ENCODE measurements at places on chromosomes 13 and 19.
A peak's percentile ranks its signal among the peaks of the same experiment; 100 is the strongest.

GRCh38 chr19:53333463-53334449, at the start of gene ZNF845:
Gene ZNF845 (plus strand): TSS chr19:53333749. CDS start chr19:53341308, 7,559 bp downstream.
- peak; percentile 89 for DNase-seq

DNA sequence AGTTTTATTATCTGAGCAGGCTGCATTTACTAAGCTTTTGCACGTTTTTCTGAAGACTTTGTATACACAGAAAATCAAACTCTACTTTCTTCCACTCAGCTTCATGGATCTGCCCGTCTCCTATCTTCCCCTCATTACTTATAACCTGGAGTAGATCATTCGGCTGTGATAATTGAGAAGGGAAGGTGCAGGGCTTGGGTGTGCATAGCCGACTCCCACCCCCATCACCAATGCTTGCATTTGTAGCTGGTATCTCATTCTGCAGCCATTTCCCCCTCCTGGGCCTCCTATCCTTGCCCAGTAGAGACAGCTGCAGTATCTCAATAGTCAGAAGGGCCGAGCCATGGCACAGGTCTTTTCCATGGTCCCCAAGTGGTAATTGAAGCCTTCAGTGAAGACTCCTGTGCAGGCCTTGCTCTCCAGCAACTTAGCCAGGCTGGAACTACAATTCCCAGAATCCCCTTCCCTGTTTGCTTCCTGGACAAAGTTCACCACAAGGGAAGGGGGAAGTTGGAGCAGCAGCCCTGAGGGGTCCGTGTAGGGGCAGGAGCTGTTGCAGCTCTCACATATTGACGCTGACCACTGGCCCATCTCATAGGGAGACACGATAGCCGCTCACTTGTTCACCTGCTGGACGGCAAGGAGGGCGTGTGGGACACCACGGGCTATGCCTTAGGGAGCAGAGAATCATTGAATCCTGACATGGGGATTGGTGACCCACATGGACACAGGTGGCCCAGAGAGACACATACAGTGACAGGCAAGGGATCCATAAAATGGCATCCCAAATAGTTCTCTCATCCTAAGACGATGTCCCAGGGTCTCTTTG, 2.1 kb upstream of the SIGLEC8 start:
- DNase-seq, result no peak

- no peak for DNase-seq
Observed at GRCh38 chr13:71864094-71864985, 2.7 kb downstream of the DACH1 start.

DNA sequence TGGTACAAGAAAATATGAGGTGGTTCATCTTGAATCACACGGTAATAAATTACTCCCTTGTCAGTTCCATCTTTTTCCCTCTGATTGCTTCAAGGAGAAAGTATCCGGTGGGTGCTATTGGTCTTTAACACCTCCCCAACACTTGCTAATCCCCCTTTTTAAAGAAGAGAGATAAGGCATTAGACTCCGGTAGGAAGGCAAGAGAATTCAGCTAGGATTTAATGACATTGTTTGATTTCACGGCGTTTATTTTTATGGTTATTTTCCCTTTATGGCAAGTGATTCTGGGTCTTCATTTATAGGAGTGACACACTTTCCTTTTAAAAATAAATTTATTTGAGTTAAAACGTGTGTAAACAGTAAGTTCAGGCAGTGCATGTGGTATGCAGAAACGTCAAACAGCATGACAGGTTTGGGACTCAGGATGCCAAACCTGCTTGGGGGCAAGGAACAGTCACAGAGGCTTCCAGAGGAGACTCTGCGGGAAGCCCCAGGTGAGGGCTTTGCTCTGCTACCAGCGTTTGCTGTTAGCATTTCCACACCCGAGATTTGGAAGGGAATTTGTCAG, 36.5 kb downstream of the TSHZ3 start:
- DNase-seq, result no peak

GRCh38 chr13:97339988-97340749, 93.8 kb upstream of the RAP2A start:
- no peak for DNase-seq

- DNase-seq, result no peak
Observed at GRCh38 chr19:7515645-7516151, at the start of gene ZNF358. Gene ZNF358 (plus strand): TSS chr19:7516103. CDS start chr19:7519243, 3,140 bp downstream.

GRCh38 chr13:38044067-38044466, 174.5 kb upstream of the TRPC4 start:
- DNase-seq, result no peak

GRCh38 chr19:38389101-38389925, 816 bp downstream of the SPRED3 start:
- peak; percentile 85 for DNase-seq

GRCh38 chr19:22935151-22935550, 67.8 kb downstream of the ZNF728 start:
- DNase-seq, result no peak

DNA sequence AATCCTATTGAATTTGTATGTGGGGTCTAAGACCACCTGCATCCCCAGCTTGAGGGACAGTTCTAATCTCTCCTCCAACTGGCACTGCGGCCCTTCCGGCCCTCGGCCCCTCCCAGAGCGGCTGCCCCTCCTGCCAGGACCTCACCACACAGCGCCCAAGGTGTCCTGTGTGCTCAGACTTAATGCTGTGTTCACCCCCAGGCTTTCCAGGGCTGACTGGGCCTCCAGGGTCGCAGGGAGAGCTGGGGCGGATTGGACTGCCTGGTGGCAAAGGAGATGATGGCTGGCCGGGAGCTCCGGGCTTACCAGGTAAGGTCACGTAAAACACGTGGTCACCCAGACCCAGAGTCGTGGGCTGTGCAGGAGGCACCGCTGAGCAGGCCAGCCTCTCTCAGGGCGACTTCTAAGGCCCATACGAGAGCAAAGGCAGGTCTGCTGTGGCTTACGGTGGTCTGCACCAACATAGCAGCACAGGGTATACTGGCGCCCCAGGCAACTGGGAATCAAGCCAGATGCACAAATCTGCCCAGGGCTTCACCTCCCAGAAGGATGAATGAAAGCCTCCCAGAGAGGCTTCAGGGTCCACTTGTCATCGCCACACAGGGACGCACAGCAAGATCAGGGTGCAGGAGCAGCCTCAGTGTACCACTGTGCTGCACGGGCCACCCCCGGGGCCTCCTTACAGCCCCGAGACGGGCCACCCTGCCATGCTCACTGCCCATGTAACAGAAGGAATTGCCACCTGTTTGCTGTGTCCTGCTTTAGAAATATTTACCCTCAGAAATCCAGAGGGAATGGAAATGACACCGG, 69.4 kb downstream of the RAB20 start:
- DNase-seq, result no peak

GRCh38 chr13:57948884-57949283, 317.3 kb downstream of the PCDH17 start:
- no peak for DNase-seq

GRCh38 chr13:51153527-51153926, 42.5 kb upstream of the C13orf42 start:
- no peak for DNase-seq

DNA sequence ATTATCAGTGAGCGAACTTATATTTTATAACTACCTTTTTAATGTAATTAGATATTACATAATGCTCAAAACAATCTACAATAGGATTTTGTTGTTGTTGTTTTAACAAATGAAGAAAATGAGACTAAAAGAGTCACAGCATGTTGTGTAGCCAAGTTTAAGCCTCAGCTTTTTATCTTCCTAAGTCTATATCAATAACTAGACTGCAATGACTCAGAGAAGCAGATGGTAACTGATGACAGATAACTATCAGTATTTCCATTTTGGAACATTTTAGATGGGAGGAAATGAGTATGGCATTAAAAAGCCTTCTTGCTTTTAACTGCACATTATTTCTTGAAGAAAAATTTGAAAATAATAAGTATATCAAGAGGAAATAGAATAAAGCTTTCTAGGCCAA, 825.2 kb downstream of the SLITRK1 start:
- peak; percentile 20 for DNase-seq

DNA sequence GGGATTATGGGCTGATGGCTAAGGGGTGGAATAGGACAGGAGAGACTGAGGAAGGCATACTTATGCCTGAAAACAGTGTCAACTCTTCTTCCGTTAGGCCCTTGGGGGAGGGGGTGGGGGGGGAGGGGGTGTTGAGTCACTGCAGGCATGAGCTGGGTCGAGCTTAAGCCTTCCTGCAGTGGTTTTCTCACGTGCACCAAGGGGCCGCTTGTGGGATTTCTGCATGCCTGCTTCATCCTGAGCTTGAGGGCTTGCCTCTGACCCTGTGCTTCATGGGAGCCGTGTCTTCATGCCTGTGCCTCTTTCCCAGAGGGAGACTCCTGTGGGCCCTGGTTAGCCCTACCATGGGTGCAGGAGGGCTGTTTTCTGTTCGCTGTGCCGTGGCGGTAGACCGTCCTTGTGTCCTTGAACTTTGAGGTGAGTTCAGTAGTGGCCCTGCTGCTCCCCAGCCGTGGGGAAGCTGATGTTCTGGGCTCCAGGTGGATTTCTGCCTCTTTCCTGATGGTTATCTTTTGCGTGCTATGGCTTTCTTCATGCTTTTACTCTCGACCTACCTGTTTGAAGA, 186.1 kb downstream of the PCCA start:
- no peak for DNase-seq

- no peak for DNase-seq
Observed at GRCh38 chr13:109123971-109124370, 494.6 kb downstream of the MYO16 start.

GRCh38 chr19:41339936-41340335, 13.8 kb downstream of the TGFB1 start:
- no peak for DNase-seq

DNA sequence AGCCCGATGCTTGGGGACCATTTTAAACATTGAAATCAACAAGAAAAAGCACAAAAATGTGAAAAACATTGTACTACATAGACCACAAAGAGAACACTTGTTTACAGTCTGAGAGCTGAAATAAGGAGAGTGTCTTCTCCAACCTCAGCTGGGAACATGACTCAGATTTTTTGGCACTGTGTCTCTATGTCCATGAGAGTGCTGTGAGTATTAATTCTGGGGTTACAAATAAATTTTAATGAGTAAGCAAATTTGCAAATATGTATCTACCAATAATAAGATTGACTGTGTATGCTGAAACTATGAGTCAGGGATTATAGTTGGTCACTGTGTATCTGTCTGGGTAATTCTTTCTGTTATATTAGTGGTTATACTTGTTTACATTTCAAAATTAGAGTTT, 174.0 kb downstream of the DCT start:
- peak; percentile 71 for DNase-seq

- peak; percentile 10 for DNase-seq
Observed at GRCh38 chr13:66888698-66889097, 341.4 kb downstream of the PCDH9 start.

DNA sequence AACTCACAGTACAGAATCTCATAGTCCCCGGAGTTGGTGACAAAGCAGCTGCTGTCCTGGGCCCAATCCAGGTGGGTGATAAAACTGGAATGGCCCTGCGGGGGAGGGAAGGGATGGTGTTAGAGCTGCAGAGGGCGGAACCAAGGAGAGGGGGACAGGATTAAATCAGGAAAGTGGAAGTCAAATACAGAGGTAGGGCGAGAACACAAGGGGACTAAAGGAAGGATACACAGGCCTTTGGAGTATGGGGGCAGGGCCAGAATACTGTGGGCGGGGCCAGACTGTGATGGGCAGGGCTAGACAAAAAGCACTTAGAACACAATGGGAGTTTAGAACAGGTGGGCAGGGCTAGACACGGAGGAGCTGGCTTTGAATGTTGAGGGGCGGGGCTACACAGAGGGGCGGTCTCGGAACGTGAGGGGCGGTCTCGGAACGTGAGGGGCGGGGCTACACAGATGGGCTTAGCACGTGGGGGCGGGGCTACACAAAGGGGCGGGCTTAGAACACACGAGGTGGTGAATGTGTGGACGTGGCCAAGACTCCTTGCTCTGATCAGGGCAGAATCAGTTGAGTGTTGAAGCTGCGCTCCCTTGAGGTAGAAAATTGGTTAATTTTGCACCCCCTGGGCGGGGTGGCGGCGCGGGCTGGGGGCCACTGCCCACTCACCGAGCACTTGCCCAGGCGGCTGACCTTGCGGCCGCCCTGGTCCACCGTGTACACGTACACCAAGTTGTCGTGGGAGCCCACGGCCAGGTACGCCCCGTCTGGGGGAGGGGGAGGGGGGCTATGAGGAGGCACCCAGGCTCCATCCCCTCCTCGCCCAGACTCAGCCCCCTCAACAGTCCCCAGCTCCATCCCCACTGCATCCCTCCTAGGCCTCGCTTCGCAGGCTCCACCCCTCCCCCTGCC, 14.0 kb upstream of the GPR4 start:
- DNase-seq, result no peak

DNA sequence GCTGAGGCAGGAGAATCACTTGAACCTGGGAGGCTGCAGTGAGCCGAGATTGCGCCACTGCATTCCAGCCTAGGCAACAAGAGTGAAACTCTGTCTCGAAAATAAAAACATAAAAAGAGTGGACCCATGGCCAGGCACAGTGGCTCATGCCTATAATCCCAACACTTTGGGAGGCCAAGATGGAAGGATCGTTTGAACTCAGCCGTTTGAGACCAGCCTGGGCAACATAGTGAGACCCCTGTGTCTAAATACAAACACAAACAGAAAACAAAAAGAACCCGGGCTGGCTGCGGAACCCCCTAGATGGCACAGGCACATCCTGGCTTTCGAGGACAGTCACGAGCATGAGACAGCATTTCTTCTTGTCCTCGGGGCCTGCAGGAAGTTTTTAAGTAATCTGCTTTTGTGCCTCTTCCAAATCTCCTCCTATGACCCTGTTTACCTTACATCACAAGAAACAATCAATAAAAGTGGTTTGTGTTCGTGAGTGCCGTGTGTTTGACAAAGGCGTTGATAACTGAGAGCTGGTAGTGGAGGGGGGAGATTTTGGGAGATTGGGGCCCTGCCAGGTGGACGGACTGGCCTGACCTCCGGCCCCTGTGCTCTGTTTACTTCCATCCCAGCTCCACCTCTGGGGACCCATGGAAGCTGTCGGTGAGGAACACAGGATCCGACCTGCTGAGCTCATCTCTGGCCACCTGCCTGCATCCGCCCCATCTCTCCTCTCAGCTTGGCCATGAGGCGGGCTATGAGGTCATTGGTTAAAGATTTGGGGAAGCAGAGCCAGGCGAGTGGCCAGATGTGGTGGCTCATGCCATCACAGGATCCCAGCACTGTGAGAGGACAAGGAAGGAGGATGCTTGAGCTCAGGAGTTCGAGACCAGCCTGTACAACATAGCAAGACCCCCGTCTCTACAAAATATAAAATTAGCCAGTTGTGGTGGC, 5.9 kb upstream of the GDF15 start:
- DNase-seq, result peak; percentile 86

- no peak for DNase-seq
Observed at GRCh38 chr13:68173111-68173510, 943.0 kb upstream of the PCDH9 start.

DNA sequence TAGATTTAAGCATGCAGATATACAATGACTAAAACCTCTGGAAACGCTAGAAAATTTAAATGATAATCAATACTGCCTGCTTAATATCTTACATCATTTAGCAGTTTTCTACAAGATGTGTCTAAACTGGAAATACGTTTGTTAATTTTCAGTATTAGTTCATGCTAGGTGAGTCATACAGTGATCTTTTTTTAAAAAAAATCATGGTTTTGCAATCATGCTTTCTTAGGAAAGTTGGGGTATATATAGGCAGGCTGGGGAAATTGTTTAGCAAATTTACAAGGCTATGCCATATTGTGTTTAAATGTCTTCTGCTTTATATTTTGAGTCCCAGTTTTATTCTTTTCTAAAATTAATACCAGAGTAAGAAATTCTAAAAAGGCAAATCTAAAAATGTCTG, 245.4 kb upstream of the SPRY2 start:
- no peak for DNase-seq

- DNase-seq, result no peak
Observed at GRCh38 chr13:71580614-71581013, 286.4 kb downstream of the DACH1 start.

GRCh38 chr13:109812382-109812781, 26.0 kb upstream of the IRS2 start:
- DNase-seq, result no peak

Measured in stromal cell of bone marrow (primary cell).